ENCODE measurements at places on chromosomes 11 and 22. TPM values are rescaled to one million over a fixed set of nuclear protein-coding genes. Genes with fewer than 3 reads are reported as not detected.

GRCh38 chr11:126167488-126167887, 44.0 kb downstream of the RPUSD4 start:
- no peaks in the 10 kb centered on the region for H3K36me3 ChIP-seq
- no peaks in the 10 kb centered on the region for H3K27me3 ChIP-seq
- DNase-seq: no peak
- no peak overlapping the region for H3K4me3 ChIP-seq

DNA sequence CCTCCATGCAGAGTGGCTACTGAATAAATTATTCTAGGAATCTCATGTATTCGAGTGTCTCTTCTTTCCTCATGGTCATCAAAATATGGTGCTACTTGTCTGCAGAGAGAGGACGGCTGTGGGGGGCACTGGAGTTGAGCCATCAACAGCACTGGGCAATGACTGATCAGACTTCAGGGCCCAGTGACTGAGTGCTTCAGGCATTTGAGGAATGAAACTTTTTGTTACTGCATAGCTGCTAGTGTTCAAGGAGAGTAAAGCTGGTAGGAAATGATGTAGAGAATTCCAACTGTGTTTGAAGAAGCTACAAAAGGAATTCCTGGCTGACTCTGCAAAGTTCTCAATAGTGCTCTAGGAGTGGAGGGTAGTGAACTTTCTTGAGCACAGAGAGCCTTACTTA, 277.7 kb downstream of the CADM1 start:
- H3K4me3 ChIP-seq: no peak overlapping the region
- H3K27ac ChIP-seq: peak overlapping the region; percentile 87
- no peaks in the 10 kb centered on the region for H3K27me3 ChIP-seq
- DNase-seq: peak; percentile 91
- H3K36me3 ChIP-seq: no peaks in the 10 kb centered on the region
- peaks cover 22% of the 10 kb centered on the region for H3K4me1 ChIP-seq

The ALDH3B1 gene
- polyA plus RNA-seq: 0.52 TPM

DNA sequence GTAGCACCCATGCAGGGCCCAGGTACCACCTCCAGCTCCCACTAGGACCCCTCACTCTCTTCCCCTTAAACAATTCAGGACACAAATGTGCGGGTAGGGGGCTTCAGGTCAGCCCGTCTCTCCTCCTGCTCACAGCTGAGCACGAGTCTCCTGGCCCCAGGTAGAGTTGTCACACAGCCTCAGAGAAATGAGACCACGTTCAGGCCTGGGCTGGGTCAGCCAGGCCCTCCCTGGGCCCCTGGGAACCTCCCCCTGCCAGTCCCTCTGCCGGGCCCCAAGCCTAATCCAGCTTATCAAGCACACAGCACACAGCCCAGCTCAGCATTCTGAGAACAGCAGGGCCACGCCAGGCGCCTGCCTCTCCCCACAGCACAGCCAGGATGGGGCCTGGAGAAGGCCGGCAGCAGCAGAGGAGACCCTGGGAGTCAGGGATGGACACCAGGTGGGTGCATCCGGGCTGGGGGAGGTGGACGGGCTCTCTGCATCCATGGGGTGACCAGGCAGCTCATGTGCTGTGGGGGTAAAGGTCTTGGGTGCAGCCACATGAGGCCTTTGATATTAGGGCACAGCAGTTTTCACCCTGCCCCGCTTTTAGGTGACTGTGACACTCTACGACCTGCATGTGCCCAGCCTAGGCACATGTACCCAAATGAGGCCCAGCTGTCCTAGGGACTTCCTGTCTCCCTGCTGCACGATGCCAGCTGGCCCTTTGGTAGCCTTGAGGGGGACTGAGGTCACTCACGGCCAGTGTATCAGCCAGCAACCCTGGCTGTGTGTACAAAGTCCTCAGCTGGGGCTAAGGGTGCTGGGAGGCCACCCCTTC, 87.0 kb downstream of the MORC2 start:
- no peaks in the 10 kb centered on the region for H3K27me3 ChIP-seq
- DNase-seq: peak; percentile 17
- peaks cover 3% of the 10 kb centered on the region for H3K4me1 ChIP-seq
- no peak overlapping the region for H3K4me3 ChIP-seq
- H3K36me3 ChIP-seq: no peaks in the 10 kb centered on the region

GRCh38 chr22:30649430-30650007, 13.9 kb downstream of the SLC35E4 start:
- no peaks in the 10 kb centered on the region for H3K27me3 ChIP-seq
- no peaks in the 10 kb centered on the region for H3K36me3 ChIP-seq
- H3K27ac ChIP-seq: no peak overlapping the region
- no peak for DNase-seq
- no peaks in the 10 kb centered on the region for H3K4me1 ChIP-seq
- H3K4me3 ChIP-seq: no peak overlapping the region

The OR4C5 gene
- polyA plus RNA-seq: not detected

DNA sequence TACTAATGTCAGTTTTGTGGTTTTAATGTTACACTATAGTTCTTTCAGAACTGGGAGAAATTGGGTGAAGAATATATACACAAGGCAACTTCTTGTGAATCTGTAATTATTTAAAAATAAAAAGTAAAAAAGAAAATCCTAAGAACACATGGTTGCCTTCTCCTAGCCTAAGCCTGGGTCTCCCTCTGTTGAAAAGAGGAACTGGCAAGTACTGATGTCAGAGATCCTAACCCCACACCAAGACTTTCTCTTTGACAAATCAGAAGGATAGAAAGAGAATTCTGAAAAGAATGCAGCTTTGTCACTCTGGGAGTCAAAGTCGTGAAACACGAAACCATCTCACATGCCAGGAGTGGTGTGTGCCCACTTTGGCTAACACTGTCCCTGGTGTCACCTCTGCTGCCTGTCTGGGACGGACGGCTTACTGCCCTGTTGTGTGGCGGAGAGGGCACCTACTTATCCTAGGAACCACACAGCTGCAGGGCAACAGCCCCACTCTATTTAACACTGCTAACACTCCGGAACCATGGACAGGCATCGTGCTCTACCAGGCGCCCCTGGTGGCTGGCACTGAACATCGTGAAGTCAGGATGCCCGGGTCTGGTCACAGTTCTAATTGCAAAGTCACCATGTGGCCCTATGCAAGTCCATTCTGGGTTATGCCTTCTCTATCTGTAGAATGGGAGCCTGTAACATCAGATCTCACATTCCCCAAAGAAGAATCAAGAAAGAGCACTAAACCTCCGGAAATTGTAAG, 108.7 kb upstream of the CD82 start:
- no peak overlapping the region for H3K27ac ChIP-seq
- H3K36me3 ChIP-seq: no peaks in the 10 kb centered on the region
- no peak overlapping the region for H3K4me3 ChIP-seq
- DNase-seq: peak; percentile 60

The TRIM49C gene
- not detected for polyA plus RNA-seq

GRCh38 chr22:31846161-31847115, 92.6 kb downstream of the DEPDC5 start:
- H3K36me3 ChIP-seq: peaks cover 16% of the 10 kb centered on the region
- DNase-seq: peak; percentile 49
- no peak overlapping the region for H3K4me3 ChIP-seq
- H3K4me1 ChIP-seq: no peaks in the 10 kb centered on the region
- H3K27ac ChIP-seq: no peak overlapping the region

The TCN2 gene
- 12.4 TPM for polyA plus RNA-seq

DNA sequence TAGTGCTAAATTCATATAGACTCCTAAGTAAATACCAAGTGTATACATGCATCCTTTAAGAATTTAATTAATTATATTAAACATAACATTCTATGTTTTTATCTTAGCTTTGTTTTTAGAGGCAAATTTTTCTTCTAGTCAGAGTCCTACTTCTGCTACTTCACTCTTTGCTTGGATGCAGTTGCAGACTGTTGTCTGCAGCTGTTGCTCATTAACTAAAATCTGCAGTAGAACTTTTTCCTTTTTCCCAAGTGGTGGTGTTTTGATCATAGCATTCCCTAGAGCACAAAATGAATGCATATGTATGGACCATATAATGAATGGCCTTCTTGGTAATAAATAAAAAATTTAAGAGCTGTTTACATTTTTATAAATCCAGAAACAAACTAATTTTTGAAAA, 198.3 kb downstream of the CASP12 start:
- H3K4me3 ChIP-seq: no peak overlapping the region
- H3K27me3 ChIP-seq: no peaks in the 10 kb centered on the region
- no peak overlapping the region for H3K27ac ChIP-seq
- H3K4me1 ChIP-seq: peaks cover 9% of the 10 kb centered on the region
- DNase-seq: no peak

The HTR3A gene
- polyA plus RNA-seq: 5.8 TPM

DNA sequence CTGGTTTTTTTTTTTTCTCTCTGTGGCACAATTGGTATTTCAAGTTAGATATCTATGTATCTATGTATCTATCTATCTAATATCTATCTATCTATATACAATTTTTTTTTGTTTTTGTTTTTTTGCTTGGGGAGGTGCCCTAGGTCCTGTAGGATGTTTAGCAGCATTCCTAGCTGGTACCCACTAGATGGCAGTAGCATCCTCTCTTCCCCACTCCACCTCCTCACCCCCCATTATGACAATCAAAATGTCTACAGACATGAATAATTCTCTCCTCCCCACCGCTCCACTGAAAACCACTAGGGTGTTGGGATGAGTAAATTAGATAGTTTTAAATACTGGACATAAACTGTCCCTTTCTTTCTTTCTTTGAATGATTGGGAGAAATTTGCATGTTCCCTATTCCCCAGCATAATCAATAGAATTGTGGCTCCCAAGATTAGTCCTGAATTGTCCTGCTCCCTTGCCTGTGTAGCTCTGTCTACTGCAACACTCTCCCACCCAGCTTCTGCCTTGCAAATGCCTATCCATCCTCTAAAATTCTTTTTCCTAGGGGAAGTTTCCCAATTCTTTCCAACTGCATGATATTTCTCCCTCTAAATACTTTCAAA, 1152.4 kb downstream of the LRRC4C start:
- no peaks in the 10 kb centered on the region for H3K36me3 ChIP-seq
- H3K4me1 ChIP-seq: no peaks in the 10 kb centered on the region
- H3K27ac ChIP-seq: no peak overlapping the region
- no peak overlapping the region for H3K4me3 ChIP-seq
- DNase-seq: peak; percentile 74

DNA sequence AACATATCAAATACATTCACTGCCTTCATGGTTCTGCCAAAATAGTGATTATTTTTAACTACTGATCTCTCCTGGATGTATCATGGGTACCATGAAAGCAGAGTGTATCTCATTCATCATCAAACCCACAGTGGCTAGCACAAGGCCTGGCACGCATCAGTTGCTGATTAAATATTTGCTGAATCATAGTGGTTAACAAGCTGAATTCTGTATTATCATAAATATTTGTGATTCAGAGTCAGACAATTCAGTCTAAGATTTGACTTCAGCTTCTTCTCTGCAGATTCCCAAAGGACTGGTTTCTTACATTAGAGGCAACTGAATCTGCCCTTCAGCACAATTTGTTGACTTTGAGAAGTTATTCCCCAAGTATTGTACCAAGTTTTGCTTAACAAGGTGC, 715.8 kb upstream of the LRRC4C start:
- H3K4me3 ChIP-seq: no peak overlapping the region
- no peak for DNase-seq
- H3K27me3 ChIP-seq: no peaks in the 10 kb centered on the region
- H3K4me1 ChIP-seq: no peaks in the 10 kb centered on the region
- no peaks in the 10 kb centered on the region for H3K36me3 ChIP-seq

GRCh38 chr11:20966489-20966888, 297.1 kb downstream of the NELL1 start:
- H3K27ac ChIP-seq: 0 out of 2 replicates have a peak overlapping the region, but pooled peaks have one; percentile 10
- no peaks in the 10 kb centered on the region for H3K36me3 ChIP-seq
- H3K27me3 ChIP-seq: no peaks in the 10 kb centered on the region
- peaks cover 6% of the 10 kb centered on the region for H3K4me1 ChIP-seq
- H3K4me3 ChIP-seq: no peak overlapping the region
- peak; percentile 82 for DNase-seq

DNA sequence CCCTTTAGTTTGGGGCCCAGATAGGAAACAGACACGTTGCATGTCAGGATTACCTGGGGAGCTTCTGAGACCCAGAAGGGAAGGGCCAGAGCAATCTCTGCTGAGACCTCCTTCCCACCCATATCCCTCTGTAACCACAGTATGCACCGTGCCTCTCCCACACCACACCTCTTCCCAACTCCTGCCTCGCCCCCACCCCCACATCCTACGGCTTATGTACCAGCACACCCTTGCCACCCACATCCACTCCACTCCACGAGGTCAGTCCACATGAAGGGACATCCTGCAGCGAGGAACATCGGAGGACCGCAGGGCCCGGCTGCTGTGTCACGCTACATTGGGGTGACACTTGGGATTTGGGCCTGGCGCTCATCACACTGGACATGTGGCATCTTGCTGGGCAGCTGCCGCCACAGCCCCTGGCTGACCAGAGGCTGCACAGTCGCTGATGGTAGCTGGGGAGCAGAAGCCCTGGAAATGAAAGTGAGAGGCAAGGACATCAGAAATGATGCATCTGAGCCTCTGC, 118.3 kb upstream of the LMO1 start:
- peaks cover 7% of the 10 kb centered on the region for H3K4me1 ChIP-seq
- no peaks in the 10 kb centered on the region for H3K36me3 ChIP-seq
- H3K27ac ChIP-seq: no peak overlapping the region
- no peaks in the 10 kb centered on the region for H3K27me3 ChIP-seq

GRCh38 chr11:133311230-133311629, 221.1 kb downstream of the OPCML start:
- H3K4me1 ChIP-seq: no peaks in the 10 kb centered on the region
- no peaks in the 10 kb centered on the region for H3K27me3 ChIP-seq
- no peak for DNase-seq
- no peak overlapping the region for H3K27ac ChIP-seq

- no peaks in the 10 kb centered on the region for H3K36me3 ChIP-seq
- DNase-seq: no peak
- no peak overlapping the region for H3K4me3 ChIP-seq
- no peak overlapping the region for H3K27ac ChIP-seq
- no peaks in the 10 kb centered on the region for H3K4me1 ChIP-seq
These were observed 30.7 kb downstream of the TOM1 start for GRCh38 chr22:35330258-35330861.

GRCh38 chr11:10351765-10352641, 47.1 kb downstream of the ADM start:
- peak; percentile 99 for DNase-seq
- H3K27me3 ChIP-seq: no peaks in the 10 kb centered on the region
- no peaks in the 10 kb centered on the region for H3K36me3 ChIP-seq
- H3K4me1 ChIP-seq: peaks cover 22% of the 10 kb centered on the region

DNA sequence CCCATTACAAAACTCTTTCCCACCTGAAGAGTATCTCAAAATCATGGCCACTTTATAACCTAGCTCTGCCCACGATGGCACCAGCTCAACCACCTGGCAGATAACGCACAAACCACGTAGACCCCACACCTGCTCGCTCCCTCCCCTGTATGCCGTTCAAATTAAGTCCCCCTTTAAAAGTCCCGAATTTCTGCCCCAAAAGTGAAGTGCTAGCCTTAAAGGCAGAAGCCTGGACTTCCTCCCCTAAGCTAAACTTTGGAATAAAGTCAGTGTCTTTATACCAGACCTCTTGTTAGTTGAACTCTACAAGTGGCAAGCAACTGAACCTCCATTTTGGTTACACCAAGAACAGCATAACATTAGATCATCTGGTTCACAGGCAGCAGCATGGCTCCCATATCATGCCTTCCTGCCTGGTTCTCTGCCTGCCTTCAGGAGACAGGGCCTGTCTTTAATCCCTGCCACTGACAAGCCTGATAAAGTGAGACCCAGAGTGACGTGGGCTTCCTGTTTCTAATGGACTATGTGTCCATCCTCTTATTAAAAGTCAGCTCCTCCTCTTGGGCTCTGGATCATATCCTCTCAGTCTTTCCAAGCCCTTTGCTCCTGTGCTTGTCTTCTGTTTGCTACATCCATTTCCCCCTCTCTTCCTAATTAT, 32.6 kb upstream of the NNMT start:
- peaks cover 5% of the 10 kb centered on the region for H3K4me1 ChIP-seq
- no peaks in the 10 kb centered on the region for H3K36me3 ChIP-seq
- DNase-seq: no peak
- H3K27ac ChIP-seq: no peak overlapping the region
